GM06990 (cell line): ENCODE measurements at places on chromosomes 7 and 10.
A peak's percentile ranks its signal among the peaks of the same experiment; 100 is the strongest.

- DNase-seq: no peak
Observed at GRCh38 chr7:92751902-92752901, 84.2 kb downstream of the CDK6 start.

GRCh38 chr10:79905322-79906314 is 43.3 kb downstream of the SFTPD start:
- no peak for DNase-seq

GRCh38 chr7:48139459-48139858 is 31.8 kb upstream of the ABCA13 start:
- DNase-seq: no peak

DNA sequence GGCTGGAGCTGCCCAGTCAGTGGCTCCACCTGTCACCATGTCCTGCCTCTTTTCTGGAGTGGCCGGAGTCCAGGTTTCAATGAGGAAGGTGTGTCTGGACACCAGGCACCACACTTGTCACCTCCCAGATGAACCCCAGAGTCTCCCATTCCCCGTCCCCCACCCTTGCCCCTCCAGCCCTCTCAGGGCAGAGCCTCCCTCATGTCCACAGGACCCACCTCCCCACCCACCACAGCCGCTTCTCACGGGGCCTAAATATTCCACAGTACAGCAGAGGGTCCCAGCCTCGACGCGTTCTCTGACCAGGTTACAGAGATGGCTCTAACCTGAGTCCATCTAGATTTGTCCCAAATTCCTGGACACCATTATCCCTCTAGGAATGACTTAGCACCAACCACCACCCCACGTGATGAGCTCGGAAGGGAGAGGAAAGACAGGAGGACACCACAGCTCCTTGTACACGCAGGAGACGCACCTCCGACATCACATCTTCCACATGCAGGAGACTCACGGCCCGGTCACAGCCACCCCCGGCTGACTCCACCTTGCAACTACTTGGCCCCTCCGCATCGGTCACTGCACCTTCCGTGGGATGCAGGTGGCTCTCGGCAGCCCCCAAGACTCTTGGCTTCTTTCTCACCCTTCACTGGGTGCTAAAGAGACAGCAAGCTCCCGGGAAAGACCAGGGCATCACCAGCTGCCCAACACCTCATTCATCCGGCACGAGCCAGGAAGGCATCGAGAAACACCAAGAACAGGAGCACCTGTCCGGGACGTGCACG is 560.2 kb downstream of the DNAJB6 start:
- DNase-seq: no peak

GRCh38 chr7:66626331-66626934 is 2.2 kb upstream of the KCTD7 start:
- no peak for DNase-seq

DNA sequence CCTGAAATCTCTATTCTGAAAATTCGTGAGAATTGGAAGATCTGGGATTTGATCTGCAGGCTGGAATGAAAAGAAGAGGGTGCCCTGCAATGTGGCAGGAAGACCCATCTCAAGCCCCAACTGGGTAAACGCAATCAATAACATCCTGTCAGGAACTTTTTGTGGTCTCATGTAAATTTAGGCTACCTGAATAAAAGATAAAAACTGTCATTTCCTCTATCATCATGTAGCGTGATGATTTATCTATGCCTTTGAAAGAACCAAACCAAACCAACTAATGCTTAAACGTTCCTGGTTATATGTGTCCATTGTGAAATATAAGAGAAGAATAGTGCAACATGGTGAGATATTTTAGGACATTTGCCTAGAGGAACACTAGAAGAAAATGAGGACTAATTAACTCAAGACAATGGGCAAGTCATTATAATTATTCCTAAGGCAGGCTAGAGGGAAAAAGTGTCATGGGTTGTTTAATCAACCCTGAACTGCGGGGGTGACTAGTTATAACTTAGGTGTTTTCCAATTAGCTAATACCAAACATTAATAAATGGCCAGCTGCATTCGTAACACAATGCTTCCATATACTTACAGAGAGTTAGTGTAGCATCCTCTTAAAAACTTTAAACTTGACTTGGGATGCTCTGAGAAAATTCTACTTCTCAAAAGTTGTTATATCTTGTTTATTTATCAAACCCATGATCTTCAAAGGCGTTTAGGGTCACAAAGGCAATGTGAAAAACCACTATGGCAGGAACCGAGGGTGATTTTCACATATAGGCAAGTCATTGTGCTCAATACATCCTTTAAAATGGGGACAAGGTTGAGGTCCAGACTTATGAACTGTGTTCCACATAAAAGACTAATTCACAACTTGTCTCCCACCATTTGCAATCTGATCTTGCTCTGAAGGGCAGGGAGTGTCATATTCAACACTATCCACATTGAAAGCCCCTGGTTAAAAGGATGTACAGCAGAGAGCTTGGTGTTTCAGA is 48.6 kb upstream of the ADO start:
- no peak for DNase-seq

GRCh38 chr10:86960003-86960862 is 1.8 kb downstream of the SNCG start:
- DNase-seq: peak; percentile 64

DNA sequence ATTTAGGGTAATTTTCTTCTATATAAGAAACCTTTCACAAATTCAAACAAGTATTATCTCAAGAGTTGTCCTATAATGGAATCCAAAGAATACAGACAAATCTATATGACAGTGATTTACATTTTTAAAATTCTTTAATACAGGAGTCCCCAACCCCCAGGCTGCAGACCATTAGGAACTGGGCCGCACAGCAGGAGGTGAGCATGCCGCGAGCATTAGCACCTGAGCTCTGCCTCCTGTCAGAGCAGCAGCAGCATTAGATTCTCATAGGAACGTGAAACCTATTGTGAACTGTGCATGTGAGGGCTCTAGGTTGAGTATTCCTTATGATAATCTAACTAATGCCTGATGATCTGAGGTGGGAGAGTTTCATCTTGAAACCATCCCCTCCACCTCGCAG is 37.7 kb downstream of the SNX13 start:
- no peak for DNase-seq

GRCh38 chr10:70890917-70891431 is 2.6 kb upstream of the PCBD1 start:
- DNase-seq: no peak

- no peak for DNase-seq
Observed at GRCh38 chr10:16754765-16755164, 62.5 kb downstream of the RSU1 start.

DNA sequence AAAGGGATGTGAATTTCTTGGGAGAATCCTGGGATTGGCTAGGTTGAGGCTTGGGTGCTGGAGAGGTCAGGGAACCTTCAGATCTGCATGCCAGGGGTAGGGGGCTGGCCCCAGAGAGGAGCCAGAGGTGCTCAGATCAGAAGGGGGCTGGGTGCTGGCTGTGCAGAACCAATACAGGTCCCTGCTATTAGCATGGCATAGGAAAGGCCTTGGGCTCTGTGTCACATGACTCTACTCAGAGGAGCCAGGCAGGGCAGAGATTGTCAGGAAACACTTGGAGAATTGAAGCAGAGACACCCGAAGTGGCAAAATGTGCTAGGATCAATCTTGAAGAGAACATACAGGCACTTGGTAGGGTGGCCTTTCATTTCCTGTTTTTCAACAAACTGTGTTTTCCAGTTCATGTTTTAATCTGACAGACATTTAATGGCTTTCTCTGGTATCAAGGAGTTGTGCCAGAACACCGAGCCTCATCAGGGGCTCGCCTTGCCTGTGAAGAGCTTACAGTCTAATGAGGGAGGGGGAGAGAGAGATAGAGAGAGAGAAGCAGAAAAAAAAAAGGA is 498.9 kb downstream of the RPS24 start:
- DNase-seq: no peak

DNA sequence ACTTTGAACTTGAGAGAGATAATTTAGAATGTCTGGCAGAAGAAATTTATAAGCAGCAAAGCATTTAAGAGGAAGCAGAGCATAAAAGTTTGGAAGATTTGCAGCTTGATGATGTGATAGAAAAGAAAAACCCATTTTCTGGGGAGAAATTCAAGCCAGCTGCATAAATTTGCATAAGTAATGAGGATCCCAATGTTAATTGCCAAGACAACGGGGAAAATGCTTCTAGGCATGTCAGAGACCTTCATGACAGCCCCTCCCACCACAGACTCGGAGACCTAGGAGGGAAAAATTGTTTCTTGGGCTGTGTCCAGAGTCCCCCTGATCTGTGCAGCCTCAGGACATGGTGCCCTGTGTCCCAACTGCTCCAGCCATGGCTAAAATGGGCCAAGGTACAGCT is 263.6 kb upstream of the POT1 start:
- DNase-seq: no peak

GRCh38 chr10:46018453-46019176 is 11.8 kb downstream of the NCOA4 start:
- DNase-seq: no peak

- no peak for DNase-seq
Observed at GRCh38 chr7:1256621-1257020, 23.9 kb downstream of the UNCX start.

- no peak for DNase-seq
Observed at GRCh38 chr7:102319671-102320070, 33.0 kb downstream of the SH2B2 start.

GRCh38 chr10:28300027-28300426 is 2.8 kb downstream of the MPP7 start:
- no peak for DNase-seq

- DNase-seq: no peak
Observed at GRCh38 chr7:130894909-130895750, 161.1 kb upstream of the KLF14 start.

DNA sequence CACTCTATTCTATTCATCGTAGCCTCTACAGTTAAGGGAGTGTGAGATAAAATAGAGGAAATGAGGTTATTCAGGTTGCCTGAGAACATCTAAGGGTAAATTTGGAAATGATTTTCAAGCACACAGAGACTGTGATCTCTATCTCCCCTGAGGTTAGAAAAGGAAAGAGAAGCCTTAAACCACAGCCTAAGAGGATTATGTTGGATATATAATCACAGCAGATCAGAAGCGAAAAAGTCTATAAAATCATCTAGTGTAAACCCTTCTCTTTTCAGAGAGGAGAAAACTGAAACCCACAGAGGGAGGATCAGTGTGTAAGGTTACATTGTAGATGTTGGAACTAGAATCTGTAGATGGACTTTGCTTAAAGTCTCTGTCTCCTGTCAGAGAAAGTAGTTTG is 90.6 kb upstream of the SEMA3E start:
- no peak for DNase-seq

DNA sequence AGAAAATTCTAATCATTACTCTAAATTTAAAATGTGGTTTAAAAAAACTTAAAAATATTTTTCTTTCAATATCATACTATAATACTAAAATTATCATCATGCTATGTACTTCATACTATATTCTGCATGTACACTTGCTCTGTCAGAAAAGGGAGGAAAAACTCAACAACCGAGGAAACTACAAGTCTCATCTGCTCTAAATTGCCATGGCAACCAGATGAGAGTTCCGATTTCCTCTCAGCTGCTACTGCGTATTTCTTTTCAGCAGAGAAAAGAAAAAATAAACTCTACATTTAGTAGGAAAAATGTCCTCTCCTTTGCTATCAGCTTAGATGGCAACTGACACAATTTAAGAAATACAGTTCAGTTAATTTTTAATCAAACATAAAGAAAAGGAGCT is 178.9 kb downstream of the SRPK2 start:
- DNase-seq: no peak

DNA sequence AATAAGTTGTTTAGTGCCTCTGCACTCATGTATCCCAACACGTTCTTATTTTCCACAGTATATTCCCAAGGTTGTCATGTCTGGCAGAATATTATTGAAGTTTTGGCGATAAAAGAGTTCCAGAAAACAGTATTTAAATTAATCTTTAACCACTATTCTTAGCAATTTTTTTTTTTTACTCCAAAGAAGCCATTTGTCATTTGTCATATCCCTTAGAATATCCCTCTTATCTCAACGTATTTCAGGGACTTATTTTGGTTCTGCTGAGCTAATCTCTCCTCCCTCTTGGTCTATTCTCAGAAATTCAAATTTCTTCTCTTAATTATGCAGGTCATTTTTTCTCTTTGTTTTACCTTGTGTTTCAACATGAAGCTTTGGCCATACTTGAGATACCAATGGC is 643.4 kb downstream of the ANKRD7 start:
- DNase-seq: no peak

DNA sequence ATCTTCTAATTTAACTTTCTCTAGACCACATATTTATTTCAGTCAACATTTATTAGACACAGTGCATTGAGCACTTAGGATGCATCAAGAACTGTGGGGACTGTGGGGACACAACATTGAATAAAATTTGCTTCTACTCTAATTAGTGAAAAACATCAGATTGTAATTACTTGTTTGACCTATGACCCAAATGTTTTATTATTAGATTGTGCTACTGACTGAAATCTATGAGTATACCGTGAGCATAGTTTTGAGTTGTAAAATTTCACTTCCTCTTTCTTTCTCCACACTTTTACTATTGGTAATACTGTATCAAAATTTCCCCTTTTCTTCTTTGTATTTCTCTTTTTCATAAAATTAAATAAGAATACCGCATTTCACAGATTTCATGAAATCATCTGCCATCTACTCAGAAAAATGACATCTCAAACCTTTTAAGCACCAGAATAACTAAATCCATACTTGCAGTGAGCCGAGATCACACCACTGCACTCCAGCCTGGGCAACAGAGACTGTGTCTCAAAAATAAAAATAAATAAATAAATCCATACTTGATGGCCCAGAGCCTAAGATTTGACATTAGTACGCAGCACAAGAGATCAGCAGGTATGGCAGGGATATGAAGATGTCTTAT is 25.4 kb upstream of the INPP5F start:
- DNase-seq: peak; percentile 79

DNA sequence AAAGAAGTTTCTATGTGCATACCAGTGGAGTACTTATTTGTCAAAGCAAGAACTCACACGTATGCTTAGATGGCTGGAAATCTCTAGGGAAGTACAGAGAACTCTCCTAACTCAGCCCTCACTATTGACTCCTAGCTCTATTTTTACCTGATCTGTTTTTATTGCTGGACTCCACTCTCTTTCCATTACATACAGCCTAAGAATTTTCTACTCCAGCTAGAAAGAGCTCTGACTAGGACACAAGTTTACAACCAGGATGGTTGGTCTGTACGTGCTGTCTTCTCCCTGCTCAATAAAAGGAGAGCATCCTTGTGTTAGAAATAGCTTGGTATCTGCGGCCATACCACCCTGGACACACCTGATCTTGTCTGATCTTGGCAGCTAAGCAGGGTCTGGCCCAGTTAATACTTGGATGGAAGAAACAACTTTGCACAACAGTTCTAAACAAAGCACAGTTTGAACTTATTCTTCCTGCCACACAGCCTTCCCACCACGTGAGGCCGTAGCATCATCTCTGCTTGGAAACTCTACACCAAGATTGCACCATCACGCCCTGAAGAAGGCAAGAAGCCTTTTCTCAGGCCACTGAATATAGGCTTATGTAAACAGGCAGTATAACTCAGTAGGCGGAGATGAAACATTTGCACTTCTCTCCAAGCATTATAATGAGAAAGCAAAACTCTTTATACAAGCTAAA is 50.7 kb downstream of the KCNMA1 start:
- DNase-seq: no peak
